Fibroblast of skin of abdomen (primary cell): ENCODE measurements at places on chromosomes 6 and 20.

DNA sequence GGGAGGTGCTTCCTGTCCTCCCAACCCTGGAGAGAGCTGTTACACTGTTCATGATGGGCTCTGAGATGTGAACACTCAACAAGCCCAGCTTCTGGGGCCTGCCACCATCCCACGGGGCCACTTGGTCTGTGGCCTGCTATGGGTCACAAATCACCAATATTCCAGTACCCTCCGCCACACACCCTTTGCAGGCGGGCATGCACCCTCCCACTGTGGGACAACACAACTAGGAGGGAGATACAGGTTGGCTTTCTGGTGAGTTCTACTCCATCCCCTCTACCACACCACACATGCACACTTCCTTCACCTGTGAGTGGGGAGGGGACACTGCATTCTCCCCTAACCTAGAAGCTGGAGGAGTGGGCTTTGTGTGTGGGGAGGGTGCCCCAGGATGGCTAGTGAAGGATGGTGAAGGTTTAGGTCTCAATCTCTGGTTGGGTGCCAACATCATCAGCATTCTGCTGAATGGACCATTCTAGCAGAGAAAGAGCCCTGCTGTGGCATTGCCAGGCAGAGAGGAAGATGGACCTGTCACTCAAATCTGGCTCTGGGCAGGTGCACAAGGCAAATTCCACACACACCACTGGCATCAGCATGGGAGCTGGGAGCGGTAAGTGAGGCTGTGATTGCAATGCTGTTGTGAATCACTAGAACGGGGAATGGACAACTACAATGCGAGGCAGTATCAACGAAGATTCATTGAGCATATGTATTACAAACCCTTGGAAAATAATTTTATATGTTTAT is 175.1 kb downstream of the THBS2 start:
- no peak for DNase-seq

DNA sequence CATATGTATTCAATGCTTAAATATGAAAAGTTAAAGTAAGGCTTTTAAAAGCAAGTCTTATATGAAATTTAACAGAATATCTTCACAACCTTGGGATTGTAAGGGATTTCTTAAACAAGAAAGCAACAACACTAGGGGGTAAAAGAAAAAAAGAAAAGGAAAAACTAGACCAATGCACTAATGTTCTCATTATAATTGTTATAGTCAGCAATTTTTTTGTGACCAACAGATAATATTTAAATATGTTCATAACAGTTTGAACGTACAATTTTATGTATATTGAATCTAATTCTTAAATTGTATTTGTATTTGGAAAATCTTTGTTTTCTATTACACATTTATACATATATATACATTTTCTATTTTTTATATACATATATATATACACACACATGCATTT is 1397.8 kb upstream of the ADGRB3 start:
- DNase-seq: no peak

DNA sequence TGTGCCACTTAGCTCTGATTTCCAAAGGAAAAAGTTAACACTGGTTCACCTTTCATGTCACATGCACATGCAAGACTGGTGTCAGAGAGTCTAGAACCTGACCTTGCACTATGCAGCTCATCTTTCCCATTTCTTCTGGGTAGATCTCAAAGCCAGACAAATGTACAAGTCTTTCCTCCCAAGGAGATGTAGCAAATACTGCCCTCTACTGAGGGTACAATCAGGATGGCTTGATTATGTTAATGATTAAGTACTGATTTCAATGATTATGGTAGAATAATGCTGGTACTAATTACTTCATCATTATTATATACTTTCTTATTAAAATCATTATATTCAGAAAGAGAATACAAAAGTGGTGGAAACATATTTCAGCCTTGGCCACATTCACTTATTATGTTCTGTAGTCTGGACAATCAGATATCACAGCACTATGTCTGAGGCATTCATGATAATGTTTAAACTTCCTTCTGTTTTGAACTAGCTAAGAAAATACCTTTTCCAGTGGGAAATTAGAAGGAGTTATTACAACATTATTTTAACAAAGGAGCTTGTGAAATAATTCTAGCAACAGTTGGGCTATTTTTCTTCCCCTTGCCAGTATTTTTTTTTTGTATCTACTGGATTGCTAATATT is 68.5 kb upstream of the FOXO3 start:
- peak; percentile 39 for DNase-seq

DNA sequence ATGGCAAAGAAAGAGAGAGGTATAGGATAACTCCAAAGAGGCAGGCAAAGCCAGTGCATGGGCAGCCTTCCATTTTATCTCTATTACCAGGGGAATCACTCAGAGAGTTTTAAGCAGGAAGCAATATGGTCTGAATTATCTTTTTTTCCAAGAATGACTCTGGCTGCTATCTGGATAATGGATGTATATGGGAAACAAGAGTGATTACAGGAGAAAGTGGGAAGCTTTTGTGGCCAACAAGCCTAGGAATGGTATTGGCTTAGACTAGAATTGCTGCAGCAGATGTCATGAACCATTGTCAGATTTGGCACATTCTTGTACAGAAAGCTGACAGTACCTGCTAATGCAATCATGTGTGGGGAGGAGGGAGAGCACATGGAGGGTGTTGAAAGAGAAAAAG is 73.0 kb upstream of the BTBD3 start:
- peak; percentile 75 for DNase-seq

DNA sequence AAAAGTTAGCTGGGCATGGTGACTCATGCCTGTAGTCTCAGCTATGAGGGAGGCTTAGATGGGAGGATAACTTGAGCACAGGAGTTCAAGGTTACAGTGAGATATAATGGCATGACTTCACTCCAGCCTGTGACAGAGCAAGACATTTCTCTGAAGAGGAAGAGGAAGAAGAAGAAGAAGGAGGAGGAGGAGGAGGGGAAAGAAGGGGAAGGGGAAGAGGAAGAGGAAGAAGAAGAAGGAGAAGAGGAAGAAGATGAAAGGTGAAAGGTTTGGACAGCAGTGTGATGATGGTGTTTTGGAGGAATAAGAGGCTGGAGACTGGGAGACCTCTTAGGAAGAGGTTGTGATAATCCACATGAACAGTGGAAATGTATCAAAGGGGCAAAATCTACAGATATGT is 410.7 kb upstream of the JAG1 start:
- DNase-seq: no peak

- DNase-seq: no peak
Measured at GRCh38 chr6:84197708-84198107, 29.7 kb downstream of the CEP162 start.

- DNase-seq: no peak
Measured at GRCh38 chr6:13480631-13481501, 6.5 kb downstream of the GFOD1 start.

GRCh38 chr20:18613553-18613952 is 25.7 kb downstream of the DTD1 start:
- no peak for DNase-seq

GRCh38 chr6:166485651-166486535 is 100.6 kb downstream of the RAMACL start:
- DNase-seq: no peak

DNA sequence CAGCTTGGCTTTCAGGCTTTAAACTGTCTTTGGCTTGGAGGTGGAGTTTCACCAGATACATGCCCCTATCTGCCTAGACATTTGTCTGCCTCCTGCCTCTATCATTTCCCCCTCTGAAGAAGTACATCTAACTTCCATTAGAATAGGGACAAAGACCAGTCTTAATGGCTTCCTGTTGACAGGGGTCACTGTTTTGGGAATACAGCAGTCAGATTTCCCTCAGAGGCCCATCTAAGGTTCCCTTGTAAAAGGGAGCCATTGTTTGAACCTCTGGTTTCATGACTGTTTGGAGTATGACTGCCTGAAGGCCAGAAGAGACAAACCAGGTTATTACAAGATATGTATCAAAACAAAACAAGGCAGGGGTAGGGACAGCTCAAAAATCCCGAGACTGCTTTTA is 665.7 kb upstream of the GJE1 start:
- no peak for DNase-seq

- no peak for DNase-seq
Measured at GRCh38 chr6:109521080-109521479, 38.1 kb upstream of the ZBTB24 start.

- DNase-seq: no peak
Measured at GRCh38 chr6:39471954-39472659, 149.6 kb upstream of the KCNK16 start.

DNA sequence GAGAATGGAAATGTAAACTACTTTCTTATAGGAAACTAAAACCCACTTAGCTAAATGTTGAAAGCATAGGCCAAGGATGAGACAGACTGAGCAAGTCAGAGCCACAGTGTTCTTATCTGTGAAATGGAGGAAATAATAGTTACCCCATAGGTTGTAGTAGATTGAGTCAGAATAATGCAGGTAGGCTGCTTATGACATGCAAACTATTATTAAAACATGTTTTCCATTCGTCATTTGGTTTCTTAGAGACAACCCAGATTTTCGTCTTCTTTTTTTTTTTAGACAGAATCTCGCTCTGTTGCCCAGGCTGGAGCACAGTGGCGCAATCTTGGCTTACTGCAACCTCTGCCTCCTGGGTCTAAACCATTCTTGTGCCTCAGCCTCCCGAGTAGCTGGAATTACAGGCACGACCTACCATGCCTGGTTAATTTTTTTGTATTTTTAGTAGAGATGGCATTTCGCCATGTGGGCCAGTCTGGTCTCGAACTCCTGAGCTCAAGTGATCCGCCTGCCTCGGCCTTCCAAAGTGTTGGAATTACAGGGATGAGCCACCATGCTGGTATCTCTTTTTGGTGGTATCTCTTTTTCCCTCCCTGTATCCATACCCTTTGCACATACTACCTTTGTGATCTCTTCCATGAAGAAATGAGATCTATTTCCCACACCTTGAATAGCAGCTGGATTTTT is 196.5 kb upstream of the ZNF217 start:
- no peak for DNase-seq

- peak; percentile 4 for DNase-seq
Measured at GRCh38 chr6:152348116-152348515, 289.0 kb downstream of the SYNE1 start.

GRCh38 chr6:75205776-75206575 is at the start of gene COL12A1:
TSS of gene COL12A1 (minus strand) at chr6:75206053. CDS start at chr6:75202792, 3,261 bp downstream.
- peak; percentile 100 for DNase-seq

DNA sequence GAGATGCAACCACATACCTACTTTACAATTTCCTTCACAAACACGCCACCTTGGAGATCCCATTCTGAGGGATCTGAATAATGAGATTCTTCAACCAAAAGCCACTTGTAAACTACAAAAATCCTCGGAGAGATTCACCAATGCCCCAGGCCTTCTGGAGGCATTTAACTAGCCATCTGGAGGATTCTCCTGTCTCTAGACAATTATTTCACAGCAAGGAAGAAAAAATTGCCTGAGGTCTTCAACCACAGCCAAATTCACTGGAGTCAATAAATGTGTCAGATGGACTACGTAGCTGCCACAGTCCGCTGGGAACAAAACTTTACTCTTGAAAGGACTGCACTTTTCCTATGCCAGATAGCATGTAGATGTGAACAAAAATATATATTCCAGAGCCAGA is 19.0 kb upstream of the DCDC2 start:
- no peak for DNase-seq

GRCh38 chr6:17635568-17635967 is 35.5 kb downstream of the FAM8A1 start:
- DNase-seq: no peak

DNA sequence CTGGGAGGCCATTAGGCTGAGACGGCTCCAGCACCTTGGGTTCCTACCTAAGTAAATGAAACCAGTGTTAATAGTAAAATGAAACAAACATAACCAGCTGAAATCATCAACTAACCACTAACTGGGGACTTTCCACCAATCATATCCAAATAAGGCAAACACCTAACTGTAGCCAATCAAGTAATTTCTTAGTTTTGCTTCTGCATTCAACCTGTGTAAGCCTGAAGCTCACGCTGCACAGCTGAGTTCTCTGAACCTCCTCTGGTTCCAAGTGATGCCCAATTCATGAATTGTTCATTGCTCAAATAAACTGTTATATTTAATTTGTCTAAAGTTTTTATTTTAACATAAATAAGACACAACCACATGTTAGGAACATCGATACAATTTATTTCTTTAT is 22.5 kb downstream of the KLHL32 start:
- DNase-seq: no peak

DNA sequence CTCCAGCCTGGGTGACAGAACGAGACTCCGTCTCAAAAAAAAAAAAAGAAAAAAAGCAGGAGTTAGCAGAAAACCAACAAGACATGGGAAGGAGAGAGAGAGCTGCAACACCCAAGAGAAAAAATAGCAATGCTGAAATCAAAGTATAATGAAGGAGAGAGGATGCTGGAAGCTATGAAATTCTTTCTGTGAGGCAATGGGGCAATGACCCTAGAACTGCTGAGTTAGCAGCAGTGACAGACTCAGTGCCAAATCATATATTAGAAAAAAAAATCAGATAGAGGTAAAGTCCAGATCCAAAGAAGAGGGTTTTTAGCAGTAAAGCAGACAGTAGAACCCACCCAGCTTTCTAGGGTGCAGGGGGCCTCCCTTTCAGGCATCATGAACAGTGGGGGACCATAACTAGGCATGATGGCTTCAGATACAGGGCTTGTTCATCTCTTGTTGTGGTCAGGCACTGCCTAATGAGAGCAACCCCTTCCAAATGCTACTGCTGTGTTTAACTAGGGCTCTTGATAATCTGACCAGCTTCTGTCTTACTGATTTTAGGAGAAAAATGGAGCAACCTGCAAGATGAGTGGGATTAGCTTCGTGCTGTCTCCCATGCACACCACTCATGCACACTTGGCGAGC is 26.9 kb downstream of the SLC17A2 start:
- DNase-seq: no peak

DNA sequence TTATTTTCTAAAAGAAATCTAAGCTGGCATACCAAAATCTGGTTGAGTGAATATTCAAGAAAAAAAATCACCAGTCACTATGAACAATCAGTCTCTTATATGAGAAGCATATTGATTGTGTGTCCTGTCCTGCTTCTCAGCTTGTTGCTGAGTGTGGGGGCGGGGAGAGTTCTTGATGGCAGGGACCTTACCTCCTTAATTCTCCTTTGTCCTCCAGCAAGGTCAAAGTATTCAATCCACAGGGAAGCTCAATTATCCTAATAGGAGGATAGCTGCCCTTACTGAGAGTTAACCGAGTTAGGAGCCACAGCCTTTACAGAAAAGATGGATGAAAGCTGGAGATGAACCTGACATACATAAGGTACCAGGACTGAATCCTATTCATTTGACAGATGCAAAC is 154.0 kb downstream of the LY86 start:
- DNase-seq: no peak
